AML-193 (cell line): ENCODE measurements at places on chromosomes 3 and 15.

- DNase-seq = no peak
These were observed 276.5 kb downstream of the MAGI1 start for GRCh38 chr3:65762235-65762580.

DNA sequence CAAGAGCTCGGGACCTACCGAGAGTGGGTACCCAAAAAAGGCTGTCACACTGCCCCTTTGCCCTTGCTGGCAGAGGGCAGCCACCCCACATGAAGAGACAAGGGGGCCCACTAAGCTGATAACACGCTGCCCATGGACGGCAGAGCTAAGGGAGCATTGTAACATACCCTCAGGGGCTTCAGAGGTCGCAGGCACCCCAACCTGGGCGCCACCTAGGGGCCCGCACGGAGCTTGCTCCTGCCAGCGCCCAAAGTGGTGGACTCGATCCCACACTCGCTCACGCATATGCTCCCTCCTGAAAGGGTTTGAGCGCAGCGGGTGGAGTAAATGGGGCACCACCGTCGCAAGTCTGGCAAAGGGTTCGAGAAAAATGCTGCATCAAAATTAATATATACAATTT is 975.4 kb downstream of the ZPLD1 start:
- DNase-seq = no peak

GRCh38 chr3:123722456-123722855 is 137.6 kb upstream of the HACD2 start:
- DNase-seq = no peak

DNA sequence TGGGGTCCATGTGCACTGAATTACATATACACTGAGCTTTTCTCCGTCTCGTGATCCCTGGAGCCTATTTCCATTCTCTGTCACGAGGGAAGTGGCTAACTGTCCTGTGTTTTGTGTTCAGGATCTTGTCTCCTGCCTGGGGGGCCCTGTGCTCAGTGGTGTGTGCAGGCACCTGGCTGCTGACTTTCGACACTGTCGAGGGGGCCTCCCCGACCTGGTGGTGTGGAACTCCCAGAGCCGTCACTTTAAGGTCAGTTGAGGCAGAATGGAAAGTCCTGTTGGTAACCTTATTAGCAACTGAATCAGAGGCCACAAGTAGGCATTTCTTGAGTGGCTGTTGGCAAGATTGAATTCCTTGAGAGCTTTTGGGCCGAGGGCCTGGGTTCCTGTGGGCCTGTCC is 26.7 kb downstream of the FAN1 start:
- DNase-seq = no peak

GRCh38 chr15:69686626-69687025 is 234.0 kb downstream of the RPLP1 start:
- no peak for DNase-seq

DNA sequence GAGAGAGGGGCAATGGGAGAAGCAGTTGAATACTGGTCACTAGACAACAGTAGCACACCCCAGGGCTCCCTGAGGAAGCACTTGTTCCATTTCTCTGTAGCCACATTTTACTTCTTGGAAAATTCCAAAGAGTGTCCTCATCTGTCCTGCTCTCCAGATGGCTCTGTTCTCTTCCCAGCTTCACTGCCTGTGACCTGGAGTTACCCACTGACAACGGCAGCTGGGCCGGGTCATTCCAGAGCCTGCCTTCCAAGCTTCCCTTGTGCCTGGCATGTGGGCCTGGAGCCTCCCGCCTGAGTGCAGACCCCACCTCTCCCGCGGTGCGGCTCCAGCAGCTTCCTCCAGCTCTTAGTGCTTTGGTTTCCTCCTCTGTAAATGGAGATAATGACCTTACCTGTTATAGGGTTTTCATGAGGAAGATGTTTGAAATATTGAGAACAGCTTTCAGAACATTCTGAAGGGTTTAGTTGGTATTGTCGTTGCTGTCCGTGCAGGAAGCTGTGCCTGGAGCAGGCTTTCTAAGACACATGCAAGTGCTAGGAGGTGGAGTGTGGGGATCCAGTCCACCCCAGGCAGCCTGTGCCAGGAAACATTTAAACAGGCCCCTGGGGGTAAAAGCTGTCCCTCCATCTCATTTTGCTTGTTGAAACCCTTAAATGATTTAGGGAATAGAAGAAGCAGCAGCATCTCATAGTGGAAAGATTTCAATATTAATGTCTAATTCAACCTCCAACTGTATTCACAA is 24.8 kb downstream of the EFCC1 start:
- no peak for DNase-seq

DNA sequence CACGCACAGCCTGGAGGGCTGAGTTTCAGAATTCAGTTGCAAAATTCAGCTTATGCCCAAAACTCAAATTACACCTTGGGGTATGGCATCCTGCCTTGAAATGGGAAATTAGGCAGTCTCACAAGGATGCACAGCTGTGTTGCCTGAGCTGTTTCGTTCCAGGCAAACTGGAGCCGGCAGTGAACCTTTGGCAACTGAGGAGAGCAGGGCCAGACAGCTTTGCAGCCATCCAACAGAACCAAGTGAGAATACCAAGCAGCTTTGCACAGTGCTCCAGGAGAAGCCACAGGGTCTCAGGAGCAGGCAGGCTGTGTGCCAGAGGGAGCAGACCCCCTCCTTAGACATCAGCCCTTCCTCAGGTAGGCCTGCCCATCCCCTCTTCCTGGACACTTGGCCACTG is 32.5 kb upstream of the BFSP2 start:
- no peak for DNase-seq
